Stimulated activated CD8-positive, alpha-beta memory T cell treated with anti-CD3 and anti-CD28 coated beads, Interleukin-4, amount 100 ng/mL, for 4 hours (primary cell): ENCODE measurements at places on chromosomes 2 and 18.

DNA sequence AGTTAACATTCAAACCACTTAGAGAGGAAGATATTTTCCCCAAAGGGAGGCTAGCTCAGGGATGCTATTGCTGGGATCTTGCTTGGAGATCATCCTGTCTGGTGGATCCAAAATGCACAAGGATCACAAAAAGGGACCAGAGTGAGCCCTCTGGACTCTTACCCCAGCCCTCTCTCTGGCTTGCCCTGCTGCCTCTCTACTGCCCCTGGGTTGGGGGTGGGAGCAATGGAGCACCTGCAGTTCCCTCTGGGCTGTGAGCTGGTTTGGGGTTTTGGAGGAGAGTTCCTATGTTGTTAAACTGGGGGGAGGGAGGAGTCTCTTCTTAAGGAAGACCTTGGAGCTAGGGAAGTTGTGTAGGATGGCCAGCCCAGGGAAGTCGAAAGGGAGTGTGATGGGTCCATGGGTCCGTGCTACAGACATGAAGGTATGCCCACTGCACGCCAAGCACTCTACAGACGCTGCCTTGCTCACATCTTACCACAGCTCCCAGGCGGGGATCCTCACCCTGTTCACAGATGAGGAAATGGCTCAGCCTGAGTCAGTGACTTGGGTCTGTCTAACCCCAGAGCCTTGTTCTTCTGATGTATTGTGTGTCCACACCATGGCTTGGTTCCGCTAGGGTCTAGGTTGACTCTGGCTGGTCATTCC lies 3.8 kb downstream of the LBH start:
- DNase-seq = peak; percentile 50

- DNase-seq = peak; percentile 18
These were observed 3.5 kb downstream of the CNDP2 start for GRCh38 chr18:74499633-74500032.

- no peak for DNase-seq
These were observed 40.9 kb upstream of the GPC1 start for GRCh38 chr2:240394549-240394948.

GRCh38 chr18:43079422-43079821 lies 36.1 kb downstream of the RIT2 start:
- no peak for DNase-seq

DNA sequence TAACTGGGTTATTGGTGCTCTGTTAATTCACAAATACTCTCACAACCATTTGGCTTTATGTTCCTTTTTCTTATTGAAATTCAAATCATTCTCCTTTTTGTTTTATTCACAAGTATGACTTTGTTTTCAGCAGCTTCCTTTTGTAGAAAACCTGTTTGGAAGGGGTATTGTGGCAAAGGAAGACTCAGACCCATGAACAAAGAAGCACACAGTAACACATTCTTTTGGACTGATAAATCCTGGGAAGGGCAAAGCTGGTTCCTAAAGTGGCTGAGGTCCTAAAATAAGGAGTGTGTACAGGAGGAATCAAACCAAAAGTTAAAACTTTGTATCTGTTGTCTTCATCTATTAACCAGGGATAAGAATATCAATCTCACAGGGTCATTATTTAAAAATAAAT lies 374.7 kb upstream of the FIGN start:
- no peak for DNase-seq

GRCh38 chr18:72161691-72162090 lies 382.5 kb downstream of the CBLN2 start:
- no peak for DNase-seq

DNA sequence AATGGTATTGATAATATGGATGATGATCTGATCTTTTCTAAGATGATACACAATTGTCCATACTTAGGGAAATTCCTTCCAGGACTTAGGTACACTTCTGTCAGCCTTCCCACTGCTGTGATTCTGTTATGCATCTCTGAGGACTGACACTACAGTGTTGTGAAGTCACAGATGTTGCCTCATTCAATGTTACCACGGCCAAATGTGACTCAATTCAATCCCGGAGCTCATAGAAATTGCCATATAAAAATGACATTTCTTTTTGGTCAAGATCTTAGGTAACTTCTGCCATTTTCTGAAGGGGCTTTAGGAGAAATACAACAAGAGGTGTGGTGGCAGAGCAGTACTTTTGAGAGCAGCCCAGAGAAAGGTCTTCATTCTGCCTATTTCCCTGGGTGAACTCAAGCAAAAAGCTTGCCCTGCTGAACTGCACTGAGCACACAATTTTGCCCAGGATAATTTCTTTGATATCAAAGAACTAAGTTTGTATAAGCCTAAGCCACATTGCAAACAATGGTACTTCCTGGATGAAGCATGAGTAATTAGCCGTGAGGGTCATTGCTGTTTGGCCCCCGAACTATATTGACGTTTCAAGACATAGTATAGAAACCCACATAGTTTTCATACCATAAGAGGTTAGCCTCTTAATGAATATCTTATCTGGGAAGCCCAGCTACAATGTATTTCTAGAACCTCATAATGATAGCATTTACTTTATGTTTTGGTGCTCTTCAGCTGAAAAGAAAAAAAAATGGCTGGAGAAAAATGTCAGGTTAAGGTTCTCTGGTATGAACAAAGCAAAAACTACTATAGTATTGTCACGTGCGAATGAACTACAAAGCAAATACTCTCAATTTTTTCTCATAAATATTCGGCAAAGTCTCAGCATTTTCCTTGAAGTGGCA lies 437.4 kb downstream of the MEIS1 start:
- no peak for DNase-seq
